Pancreas (tissue), 10 donors: ENCODE measurements at places on chromosomes 16 and 17.

- DNase-seq, result no peak
These were observed 27.0 kb downstream of the LGALS3BP start for GRCh38 chr17:78952706-78953105.

- DNase-seq, result no peak
These were observed 31.2 kb downstream of the CDH3 start for GRCh38 chr16:68676113-68676860.

GRCh38 chr16:55471448-55472097 lies 7.4 kb upstream of the MMP2 start:
- DNase-seq, result no peak

GRCh38 chr17:2302778-2303203 lies 794 bp downstream of the SMG6 start:
- DNase-seq, result no peak

DNA sequence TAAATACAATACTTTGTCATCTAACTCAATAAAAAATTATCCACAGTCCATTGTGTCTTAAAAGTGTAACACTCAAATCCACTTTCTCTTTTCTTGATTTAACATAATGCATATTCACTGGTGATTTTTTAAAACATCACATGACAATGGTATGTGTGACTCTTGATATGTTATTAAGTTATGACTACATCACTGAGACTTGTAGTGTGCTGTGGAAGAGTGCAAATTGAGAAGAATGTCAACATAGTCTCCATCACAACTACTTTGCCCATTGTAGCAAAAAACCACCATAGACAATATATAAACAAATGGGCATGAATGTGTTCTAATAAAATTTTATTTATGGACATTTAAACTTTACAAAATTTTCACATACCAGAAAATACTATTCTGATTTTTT lies 380.7 kb upstream of the PMFBP1 start:
- no peak for DNase-seq
